B cell (primary cell): ENCODE measurements at places on chromosomes 2 and 18.

- no peaks in the 10 kb centered on the region for H3K4me1 ChIP-seq
- H3K36me3 ChIP-seq = no peaks in the 10 kb centered on the region
- DNase-seq = no peak
Observed at GRCh38 chr18:27861539-27861938, 315.4 kb downstream of the CDH2 start.

- no peak overlapping the region for H3K27ac ChIP-seq
- no peak overlapping the region for H3K4me3 ChIP-seq
- no peak for DNase-seq
- H3K36me3 ChIP-seq = no peaks in the 10 kb centered on the region
- H3K27me3 ChIP-seq = no peaks in the 10 kb centered on the region
Observed at GRCh38 chr2:38156436-38156835, 80.5 kb upstream of the CYP1B1 start.

GRCh38 chr2:223494496-223494895, 107.7 kb downstream of the SCG2 start:
- DNase-seq = no peak
- H3K36me3 ChIP-seq = no peaks in the 10 kb centered on the region
- H3K27me3 ChIP-seq = no peaks in the 10 kb centered on the region
- H3K4me1 ChIP-seq = no peaks in the 10 kb centered on the region
- no peak overlapping the region for H3K27ac ChIP-seq

DNA sequence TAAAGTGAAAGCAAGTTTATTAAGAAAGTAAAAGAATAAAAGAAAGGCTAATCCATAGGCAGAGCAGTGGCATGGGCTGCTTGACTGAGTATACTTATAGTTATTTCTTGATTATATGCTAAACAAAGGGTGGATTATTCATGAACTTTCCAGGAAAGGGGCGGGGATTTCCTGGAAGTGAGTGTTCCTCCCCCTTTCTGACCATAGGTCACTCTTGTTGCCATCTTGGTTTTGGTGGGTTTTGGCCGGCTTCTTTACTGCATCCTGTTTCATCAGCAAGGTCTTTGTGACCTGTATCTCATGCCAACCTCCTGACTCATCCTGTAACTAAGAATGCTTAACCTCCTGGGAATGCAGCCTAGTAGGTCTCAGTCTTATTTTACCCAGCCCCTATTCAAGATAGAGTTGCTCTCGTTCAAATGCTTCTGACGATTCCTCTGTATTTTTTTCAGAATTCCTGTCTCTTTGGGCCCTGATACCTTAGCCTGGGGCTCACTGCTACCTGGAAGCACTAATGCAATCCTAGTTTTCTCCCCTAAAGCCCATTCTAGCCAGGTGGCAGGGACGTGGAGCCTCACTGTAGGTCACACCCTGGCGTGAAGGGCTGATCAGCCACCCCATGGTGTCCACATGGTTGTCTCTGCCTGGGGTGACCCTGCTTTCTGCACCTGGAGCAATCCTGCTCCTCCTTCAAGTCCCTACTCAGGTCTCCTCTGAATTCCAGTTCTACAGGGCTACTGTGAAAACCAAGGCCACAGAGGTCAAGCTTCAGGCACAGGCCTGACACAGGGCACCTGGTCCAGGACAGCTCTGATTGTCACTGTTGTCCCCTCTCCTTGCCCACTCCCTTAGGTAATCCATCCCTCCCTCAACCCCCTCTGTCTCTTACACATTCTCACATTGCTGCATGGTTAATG, 6.0 kb upstream of the SLC35F6 start:
- no peaks in the 10 kb centered on the region for H3K36me3 ChIP-seq
- H3K4me1 ChIP-seq = no peaks in the 10 kb centered on the region
- H3K27me3 ChIP-seq = no peaks in the 10 kb centered on the region
- H3K27ac ChIP-seq = no peak overlapping the region
- H3K4me3 ChIP-seq = no peak overlapping the region

- H3K27me3 ChIP-seq = no peaks in the 10 kb centered on the region
- no peaks in the 10 kb centered on the region for H3K36me3 ChIP-seq
- H3K27ac ChIP-seq = no peak overlapping the region
- no peak for DNase-seq
- H3K4me3 ChIP-seq = no peak overlapping the region
Observed at GRCh38 chr2:11967946-11968465, 221.6 kb downstream of the LPIN1 start.

- no peak for DNase-seq
- H3K4me3 ChIP-seq = no peak overlapping the region
- no peaks in the 10 kb centered on the region for H3K4me1 ChIP-seq
- no peaks in the 10 kb centered on the region for H3K36me3 ChIP-seq
Observed at GRCh38 chr2:122927710-122928557, 1097.2 kb upstream of the CNTNAP5 start.

- peaks cover 7% of the 10 kb centered on the region for H3K4me1 ChIP-seq
- H3K4me3 ChIP-seq = no peak overlapping the region
- H3K36me3 ChIP-seq = no peaks in the 10 kb centered on the region
- DNase-seq = no peak
- H3K27me3 ChIP-seq = no peaks in the 10 kb centered on the region
Observed at GRCh38 chr2:165582409-165582808, 112.9 kb downstream of the CSRNP3 start.

DNA sequence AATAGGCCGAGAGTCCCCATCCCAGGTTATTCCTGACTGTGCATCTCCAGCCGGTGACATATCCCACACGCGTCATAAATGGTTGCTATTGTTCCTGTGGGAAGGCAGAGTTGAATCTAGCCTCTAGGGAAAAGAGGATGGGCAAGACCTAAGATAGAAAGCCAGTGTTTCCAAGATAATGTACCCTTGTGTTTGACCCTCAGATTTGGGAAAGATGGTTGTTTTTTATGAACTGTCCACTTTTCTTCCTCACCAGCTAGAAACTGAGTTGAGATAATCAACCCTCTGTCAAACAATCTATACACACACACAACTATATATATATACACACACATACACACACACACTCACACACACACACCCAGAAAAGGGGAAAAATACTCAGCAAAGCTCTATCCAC, 131.0 kb downstream of the PRKCE start:
- H3K27ac ChIP-seq = no peak overlapping the region
- peaks cover 24% of the 10 kb centered on the region for H3K4me1 ChIP-seq
- H3K4me3 ChIP-seq = no peak overlapping the region
- no peaks in the 10 kb centered on the region for H3K36me3 ChIP-seq
- H3K27me3 ChIP-seq = no peaks in the 10 kb centered on the region

- no peak overlapping the region for H3K27ac ChIP-seq
- H3K27me3 ChIP-seq = no peaks in the 10 kb centered on the region
- H3K4me3 ChIP-seq = no peak overlapping the region
- H3K4me1 ChIP-seq = no peaks in the 10 kb centered on the region
- H3K36me3 ChIP-seq = no peaks in the 10 kb centered on the region
- no peak for DNase-seq
Observed at GRCh38 chr2:12870692-12871091, 154.0 kb downstream of the TRIB2 start.

GRCh38 chr2:158914731-158915130, 53.7 kb upstream of the TANC1 start:
- H3K4me3 ChIP-seq = no peak overlapping the region
- H3K27me3 ChIP-seq = no peaks in the 10 kb centered on the region
- H3K27ac ChIP-seq = no peak overlapping the region
- no peak for DNase-seq
- no peaks in the 10 kb centered on the region for H3K4me1 ChIP-seq

- no peaks in the 10 kb centered on the region for H3K27me3 ChIP-seq
- H3K36me3 ChIP-seq = peaks cover 12% of the 10 kb centered on the region
- no peak for DNase-seq
- H3K27ac ChIP-seq = no peak overlapping the region
- H3K4me3 ChIP-seq = no peak overlapping the region
- peaks cover 28% of the 10 kb centered on the region for H3K4me1 ChIP-seq
Observed at GRCh38 chr2:160368988-160369930, 124.3 kb downstream of the RBMS1 start.

DNA sequence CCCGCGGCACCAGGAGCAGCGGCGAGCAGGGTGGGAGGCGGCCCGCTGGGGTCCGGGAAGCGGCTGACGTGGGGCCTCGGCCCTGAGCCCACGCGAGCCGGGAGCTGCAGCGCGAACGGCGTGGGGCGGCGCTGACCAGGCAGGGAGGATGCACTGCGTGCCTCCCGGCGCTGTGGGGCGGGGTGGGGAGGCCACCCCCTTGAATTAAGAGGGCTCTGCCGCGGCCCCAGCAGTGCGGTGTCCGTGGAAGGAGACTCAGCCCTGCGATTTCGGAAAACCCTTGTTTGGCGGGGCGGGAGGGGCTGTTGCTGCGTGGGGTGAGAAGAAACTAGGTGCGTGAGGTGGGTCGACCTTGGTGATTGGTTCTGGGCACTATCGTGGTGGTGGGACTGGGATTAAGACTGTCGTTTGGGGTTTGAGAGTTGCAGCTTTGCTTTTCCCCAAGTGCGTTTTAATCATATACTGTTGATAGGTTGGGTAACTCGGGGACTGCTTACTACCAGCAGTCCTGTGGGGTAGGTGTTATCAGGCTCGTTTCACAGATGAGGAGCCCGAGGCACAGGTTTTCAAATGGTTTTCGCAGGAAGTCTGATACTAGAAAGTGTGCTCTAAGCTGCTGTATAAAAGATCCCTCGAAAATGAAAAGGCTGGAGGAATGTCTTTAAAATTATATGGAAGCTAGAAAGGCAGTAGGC, 722 bp downstream of the ACSL3 start:
- no peaks in the 10 kb centered on the region for H3K27me3 ChIP-seq
- H3K27ac ChIP-seq = peak overlapping the region; percentile 89
- H3K4me3 ChIP-seq = peak overlapping the region; percentile 70
- peaks cover 23% of the 10 kb centered on the region for H3K4me1 ChIP-seq

- peaks cover 68% of the 10 kb centered on the region for H3K36me3 ChIP-seq
- H3K4me1 ChIP-seq = no peaks in the 10 kb centered on the region
- H3K27ac ChIP-seq = no peak overlapping the region
- DNase-seq = no peak
Observed at GRCh38 chr2:120294008-120294340, 41.3 kb downstream of the RALB start.

GRCh38 chr2:24937236-24937635, 17.2 kb upstream of the ADCY3 start:
- no peaks in the 10 kb centered on the region for H3K27me3 ChIP-seq
- H3K36me3 ChIP-seq = no peaks in the 10 kb centered on the region
- DNase-seq = no peak
- H3K4me3 ChIP-seq = no peak overlapping the region
- no peaks in the 10 kb centered on the region for H3K4me1 ChIP-seq

- peaks cover 35% of the 10 kb centered on the region for H3K27me3 ChIP-seq
- H3K4me3 ChIP-seq = peak overlapping the region; percentile 21
- H3K27ac ChIP-seq = no peak overlapping the region
- peak; percentile 45 for DNase-seq
- H3K4me1 ChIP-seq = peaks cover 11% of the 10 kb centered on the region
Observed at GRCh38 chr2:112137516-112138158, 548 bp upstream of the FBLN7 start.

DNA sequence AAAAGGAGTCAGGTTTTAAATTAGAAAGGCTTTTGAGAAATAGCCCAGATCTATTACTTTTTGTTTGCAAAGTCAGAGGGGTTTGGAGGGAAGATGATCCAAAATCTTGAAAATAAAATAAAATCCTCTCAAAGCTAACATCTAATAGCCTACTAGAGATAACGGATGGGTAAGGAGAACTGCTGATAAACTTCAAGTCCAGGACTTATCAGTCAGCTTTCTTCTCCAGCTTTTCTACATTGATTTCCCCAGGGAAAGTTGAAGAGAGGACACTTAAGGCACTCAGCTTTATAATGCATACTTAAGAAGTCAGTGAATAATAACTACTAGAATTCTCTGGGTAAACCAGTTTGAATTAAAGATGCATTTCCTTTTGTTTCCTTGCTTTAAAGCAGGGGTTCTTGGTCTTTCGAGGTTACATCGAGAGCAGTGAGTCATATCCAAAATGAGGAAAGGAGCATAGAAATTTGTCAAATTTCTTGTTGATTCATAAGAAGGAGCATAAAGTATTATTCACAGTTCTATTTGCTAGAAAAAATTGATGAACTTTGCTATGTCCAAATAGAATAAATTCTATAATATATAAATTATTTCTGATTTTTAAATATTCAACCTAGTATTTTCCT, 43.2 kb upstream of the ITPRID2 start:
- peaks cover 3% of the 10 kb centered on the region for H3K27me3 ChIP-seq
- no peaks in the 10 kb centered on the region for H3K36me3 ChIP-seq
- no peak for DNase-seq

DNA sequence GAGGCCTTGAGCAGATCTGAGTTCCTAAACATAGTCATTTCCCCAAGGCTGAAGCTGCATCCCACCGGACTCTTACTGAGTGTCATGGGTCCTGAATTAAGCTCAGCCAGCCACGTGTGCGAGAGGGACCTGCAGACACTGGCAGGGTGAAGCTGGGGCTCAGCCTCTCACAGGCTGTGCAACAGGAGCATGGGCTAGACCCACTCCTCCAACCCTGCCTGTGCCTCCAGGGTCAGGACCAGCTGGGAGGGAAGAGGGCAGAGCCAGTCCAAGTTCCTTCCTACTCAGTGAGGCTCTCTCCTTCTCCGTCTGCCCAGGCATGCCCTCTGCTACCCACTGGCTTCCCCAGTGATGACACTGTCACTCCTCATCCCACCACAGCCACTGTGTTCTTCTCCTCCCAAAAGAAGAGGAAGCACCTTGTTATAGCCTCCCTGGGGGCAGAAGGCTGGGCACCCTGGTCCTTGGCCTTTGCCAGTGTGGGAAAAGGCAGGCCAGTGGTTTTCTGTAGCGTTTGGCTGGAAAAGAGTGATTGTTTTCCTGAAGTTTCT, 78.9 kb downstream of the KCNF1 start:
- no peak for DNase-seq
- H3K4me1 ChIP-seq = no peaks in the 10 kb centered on the region
- no peaks in the 10 kb centered on the region for H3K27me3 ChIP-seq

DNA sequence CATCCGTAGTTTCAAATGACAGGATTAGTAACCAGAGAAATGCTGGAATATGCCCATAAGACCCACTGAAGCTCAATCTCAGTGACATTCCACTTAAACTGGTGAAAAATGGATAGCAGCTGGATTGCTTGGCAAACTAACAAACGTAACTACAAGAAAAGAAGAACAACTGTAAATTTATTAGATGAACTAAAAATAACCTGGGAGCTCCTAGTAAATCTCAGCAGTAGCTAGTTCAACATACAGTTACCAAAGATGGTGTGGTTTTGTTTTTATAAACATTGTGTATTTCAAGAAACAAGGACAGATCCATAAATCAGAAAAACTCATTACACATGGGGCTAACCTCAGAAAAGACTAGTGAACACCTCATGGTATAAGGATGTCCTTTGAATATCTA, 531.9 kb downstream of the XIRP2 start:
- DNase-seq = no peak
- H3K4me3 ChIP-seq = no peak overlapping the region
- H3K27ac ChIP-seq = no peak overlapping the region
- no peaks in the 10 kb centered on the region for H3K36me3 ChIP-seq
- H3K27me3 ChIP-seq = no peaks in the 10 kb centered on the region
